ENCODE measurements at places on chromosomes 6 and 20.
A peak's percentile ranks its signal among the peaks of the same experiment; 100 is the strongest.

DNA sequence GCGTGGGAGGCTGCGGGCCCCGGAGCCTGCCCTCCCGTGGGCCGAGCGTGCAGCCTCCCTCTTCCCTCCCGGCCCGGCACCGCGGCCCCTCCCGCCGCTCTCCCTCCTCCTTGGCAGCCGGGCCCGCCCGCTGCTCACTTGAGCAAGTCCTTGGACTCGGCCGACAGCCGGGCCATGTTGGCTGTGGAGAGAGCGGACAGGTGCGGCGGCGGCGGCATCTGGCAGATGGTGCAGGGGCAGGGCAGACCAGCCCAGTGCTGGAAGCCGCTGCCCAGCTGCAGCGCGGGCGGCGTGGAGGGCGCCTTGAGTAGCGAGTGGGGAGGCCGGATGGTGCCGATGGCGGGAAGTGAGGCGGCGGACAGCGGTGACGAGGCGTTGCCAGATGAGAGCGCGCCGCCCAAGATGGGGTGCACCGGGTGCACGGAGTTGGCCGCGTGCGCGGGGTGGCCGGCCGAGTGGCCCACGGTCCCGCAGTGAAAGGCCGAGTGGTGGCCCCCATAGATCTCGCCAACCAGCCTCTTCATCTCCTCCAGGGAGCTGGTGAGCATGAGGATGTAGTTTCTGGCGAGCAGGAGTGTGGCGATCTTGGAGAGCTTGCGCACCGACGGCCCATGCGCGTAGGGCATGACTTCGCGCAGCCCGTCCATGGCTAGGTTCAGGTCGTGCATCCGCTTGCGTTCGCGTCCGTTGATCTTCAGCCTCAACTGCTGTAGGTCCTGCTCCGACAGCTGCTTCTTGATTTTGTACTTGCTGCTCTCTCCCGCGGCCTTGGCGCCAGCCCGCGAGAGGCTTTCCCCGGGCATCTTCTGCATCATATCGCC, 766 bp downstream of the OLIG3 start:
- no peak for DNase-seq

GRCh38 chr6:38164671-38165108, 345.2 kb downstream of the ZFAND3 start:
- no peak for DNase-seq

DNA sequence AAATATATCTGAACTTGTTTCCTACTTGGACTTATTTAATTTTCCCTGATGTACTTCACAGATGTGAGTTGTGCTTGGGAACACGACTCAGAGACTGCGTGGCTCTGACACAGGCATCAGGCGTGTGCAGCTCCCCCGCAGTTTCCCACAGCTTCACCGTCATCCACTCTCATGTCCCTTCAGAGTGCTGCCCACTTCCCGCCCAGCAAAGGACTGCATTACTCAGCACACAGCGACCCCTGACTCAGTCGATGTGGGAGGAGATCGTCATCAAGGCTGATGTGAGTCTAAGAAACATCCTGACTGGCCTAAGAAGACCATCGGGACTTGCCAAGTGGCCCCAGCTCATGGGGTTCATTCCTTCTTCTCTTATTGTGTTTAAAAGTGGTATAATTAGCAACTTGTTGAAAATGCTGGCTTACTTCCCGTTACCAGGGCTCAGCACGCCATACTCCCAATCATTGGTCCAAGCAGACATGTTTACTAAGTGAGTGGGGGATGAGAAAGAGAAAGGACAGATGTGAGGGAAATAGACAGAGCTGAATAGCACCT, 539.4 kb upstream of the JARID2 start:
- no peak for DNase-seq

DNA sequence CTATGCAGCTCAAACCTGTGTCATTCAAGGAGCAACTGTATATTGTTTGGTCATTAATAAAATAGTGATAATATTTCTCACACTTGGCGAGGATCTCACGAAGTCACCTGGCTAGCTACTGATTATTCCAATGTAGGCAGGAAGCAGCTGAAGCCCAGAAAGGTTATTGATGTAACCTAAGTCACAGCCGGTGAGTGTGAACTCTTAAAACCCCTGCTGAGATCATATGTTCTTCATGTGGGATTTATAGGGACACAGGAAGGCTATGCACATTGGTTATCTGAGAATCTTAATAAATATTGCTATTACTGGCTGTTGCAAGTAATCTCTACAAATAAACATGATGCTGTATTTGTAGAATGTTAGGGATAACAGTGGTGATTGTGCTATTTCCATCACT, 161.4 kb downstream of the TBC1D7 start:
- no peak for DNase-seq

DNA sequence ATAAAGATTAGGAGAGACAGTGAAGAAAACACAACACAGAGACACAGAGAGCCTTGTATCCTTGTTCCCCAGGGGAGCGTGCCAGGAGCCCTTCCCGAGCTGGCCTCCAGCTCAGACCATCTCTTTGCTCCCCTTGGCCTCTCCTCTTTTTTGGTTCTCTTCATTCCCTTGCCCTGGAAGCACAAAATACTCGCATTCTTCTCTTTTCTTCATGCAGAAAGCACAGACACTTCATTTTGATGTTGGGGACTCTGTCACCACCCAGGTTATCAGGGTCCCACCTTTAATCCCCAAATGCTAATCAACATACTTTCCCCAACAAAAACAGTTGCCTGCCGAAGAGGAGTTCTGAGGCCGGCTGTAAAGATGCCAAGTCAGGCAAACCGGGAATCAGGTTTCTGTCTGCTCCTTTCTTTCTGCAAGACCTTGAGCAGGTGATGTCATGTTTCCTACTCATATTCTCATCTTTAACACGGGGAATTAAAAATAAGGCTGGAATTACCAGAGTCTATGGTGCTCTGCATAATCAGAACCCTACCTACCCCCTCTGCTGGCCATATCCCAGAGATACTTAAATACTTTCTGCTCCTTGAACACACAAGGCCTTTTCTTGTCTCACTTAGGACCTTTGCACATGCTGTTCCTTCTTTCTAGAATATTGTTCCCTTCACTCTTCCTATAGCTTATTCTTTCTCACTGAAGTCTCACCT, 21.7 kb downstream of the TGM6 start:
- no peak for DNase-seq

DNA sequence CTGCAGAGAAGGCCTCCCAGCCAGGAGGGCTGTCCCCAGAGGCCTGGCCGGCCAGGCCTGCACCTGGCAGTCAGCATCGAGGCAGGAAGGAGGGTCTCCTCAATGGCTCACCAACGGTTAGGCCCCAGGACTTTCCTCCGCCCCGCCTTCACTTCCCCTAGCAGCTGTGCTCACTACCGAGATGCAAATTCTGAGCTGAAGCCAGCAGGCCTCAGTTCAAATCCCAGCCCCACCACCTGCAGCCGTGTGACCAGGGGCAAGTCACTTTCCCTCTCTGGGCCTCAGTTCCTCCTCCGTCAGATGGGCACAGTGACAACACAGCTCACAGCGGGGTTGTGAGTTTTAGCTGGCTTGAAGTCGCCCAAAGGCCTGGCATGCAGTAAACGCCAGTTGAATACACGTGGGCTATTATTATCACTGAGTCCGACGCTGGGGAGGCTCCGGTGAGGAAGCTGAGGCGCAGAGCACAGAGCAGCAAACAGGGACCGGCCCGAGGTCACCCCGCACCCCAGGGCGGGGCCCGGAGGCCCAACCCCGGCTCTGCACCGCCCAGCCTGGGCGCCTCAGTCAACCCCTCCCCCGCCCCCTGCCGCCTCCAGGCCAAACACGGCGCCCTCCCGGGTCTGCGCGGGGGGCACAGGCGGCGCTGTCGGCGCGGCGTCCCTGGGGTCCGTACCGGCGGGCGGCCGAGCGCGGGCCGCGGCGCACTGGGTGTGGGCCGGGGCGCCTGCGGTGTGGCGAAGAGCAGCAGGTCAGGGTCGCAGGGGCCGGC, 671 bp downstream of the E2F1 start:
- DNase-seq: no peak

- peak; percentile 26 for DNase-seq
These were observed 1097.8 kb downstream of the KIF16B start for GRCh38 chr20:15475483-15475882.

DNA sequence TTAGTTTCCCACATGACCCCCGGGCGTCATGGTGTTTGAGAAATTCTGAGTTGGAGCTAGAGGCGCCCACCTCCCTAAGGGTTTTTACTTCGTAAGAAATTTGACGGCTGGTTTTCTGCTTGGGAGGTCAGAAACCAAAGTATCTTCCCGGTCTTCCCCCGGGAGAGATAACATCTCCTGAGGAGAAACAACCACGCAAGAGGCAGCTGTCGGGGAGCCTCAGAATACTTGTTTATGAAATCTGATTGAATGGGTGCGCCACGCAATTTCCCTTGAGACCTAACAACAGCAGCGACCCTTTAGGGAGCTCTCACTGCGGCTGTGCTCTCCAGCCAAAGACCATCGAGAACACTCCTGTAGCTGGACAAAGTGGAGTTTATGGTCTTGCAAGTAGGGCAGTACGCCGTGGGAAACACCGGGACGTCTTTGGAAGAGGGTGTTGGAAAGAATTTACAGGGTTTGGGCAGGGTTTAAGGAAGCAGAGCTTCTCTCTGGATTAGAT, 608 bp upstream of the EIF2S2 start:
- DNase-seq: no peak

DNA sequence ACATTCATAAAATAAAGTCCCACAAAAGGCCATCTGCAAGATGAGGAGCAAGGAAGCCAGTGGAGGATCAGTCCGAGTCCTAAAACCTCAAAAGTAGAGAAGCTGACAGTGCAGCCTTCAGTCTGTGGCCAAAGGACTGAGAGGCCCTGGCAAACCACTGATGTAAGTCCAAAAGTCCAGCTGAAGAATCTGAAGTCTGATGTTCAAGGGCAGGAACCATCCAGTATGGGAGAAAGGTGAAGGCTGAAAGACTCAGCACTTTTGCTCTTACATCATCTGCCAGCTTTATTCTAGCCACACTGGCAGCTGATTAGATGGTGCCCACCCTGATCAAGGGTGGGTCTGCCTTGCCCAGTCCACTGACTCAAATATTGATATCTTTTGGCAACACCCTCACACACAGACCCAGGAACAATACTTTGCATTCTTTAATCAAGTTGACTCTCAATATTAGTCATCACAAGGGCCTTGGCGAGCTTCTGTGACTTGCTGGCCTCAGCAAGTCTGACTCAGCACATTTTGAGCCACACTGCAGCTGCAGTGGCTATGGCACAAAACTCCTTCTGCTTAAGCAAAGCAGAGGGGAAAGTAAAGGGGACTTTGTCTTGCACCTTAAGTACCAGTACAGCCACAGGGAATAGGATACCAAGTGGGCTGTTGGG, 1370.3 kb upstream of the CITED2 start:
- no peak for DNase-seq

DNA sequence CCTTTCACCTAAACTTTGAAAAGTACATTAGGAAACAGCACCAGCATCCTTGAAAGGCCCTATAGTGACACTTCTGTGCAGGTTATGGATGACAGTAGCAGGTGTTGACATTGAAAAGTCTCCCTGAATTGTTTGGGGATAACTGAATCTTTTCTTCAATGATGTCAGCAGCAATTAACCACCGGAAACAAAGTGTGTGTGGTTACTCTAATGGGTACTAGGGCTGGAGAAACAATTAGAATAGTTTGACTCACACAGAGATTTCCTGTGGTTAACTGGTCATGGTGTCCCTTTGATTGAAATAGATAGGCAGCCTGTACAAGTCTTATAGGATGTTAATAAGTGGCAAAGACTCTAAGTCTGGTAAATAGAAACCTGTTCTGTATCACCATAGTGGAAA, 189.1 kb downstream of the TBX18 start:
- DNase-seq: no peak

DNA sequence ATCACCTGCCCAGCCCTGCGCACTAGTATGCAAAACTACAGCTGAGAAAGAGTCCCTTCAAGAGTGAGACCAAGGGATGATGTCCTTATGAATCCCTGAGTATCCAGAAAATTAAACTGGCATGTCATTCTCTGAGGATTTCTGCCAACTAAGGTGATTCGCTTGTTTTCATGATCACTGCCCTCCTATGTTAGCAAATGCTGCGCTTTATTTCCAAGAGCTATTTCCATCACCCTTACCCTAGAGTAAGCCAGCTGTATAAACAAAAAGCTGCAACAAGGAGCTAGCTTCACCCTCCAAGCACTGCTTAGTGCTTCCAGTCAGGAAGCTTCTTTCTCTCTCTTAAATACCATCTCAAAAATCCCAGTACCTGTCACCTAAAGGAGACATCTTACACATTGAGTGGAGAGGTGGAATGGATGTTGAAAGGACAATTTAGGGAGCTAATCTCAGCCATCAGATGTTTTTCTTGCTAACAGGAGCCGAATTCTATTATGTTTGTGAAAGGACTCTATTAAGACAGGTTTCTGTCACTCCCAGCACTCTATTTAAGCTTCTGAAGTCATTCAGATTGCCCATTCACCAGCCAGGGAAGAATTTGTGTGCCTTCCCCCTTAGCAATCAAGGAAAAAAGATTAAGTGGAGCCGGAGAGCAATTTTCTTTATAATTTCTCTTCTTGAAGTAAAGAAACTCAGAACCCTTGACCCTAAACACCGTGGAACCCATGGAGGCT, 322.2 kb downstream of the NRN1 start:
- DNase-seq: peak; percentile 84

- DNase-seq: no peak
These were observed 13.9 kb upstream of the TNFRSF6B start for GRCh38 chr20:63682384-63683139.

All from NCI-H2029 treated with DMSO at 0.1 percent for 48 hours (cell line).